ENCODE measurements at places on chromosomes 5 and 9.

DNA sequence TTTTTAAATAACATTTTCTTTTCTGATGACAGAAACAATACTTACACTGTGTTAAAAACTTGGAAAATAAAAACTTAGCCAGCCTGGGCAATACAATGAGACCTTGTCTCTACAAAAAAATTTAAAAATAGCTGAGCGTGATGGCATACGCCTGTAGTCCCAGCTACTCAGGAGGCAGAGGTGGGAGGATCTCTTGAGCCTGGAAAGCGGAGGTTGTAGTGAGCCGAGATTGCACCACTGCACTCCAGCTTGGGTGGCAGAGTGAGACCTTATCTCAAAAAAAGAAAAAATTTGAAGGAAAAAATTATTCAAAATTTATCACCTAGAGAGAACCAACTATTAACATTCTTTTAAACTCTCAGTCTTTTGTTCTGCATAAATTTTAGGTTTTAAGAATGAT is 4.9 kb upstream of the CMYA5 start:
- no peak for DNase-seq

DNA sequence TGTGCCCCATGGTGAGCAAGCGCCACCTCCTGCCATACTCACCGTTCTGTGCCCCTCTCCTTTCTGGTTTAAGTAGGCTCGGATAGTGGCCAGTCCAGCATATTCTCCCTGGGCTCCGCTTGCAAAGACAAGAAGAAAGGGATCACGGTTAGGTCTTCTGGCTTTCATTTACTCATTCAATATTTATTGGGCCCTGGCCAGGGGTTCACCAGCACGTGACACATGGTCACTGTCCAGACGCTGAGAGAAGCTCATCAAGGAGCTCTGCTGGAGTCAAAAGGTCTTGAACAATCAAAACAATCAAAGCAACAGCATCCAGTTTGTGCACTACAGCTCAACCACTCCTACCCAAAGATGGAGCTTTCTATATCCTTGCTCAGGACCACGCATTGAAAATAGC is 80.2 kb downstream of the GLDC start:
- no peak for DNase-seq

DNA sequence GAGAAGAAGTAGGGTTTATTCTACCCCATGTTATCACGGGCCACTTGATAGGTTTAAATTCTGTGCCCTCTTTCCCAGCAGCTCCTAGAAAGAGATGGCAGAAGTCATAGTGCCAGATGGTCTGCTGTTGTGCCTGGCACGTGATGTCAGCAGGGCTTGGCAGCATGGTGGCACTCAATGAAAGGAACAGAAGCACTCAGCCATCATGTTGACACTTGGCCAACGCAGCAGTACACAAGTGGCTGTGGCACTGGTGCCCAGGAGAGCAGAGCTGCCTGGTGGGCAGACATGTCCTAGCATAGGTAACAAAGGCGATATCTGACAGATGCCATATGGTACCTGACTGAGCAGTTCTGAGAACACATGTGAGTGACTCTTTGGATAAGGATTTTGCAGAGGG is 796.4 kb upstream of the ACO1 start:
- DNase-seq: no peak

DNA sequence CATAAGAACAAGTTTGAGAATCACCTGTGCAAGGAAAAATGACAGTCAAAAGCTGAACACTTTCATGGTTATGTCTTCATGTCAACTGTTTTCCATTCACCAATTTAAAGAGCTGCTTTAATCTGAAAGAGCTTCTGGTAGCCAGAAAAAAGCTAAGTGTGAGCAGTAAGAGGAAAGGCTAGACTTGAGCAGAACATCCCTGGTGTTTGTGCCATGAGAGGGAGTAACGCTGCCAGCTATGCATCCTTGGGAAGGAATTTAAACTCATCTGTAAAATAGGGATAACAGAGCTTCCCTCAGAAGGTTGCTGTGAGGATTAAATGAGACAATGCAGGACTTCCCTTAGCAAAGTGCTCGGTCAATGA is 193.7 kb downstream of the MAPKAP1 start:
- no peak for DNase-seq

- no peak for DNase-seq
These were observed 478.0 kb downstream of the BRINP1 start for GRCh38 chr9:118891213-118891612.

DNA sequence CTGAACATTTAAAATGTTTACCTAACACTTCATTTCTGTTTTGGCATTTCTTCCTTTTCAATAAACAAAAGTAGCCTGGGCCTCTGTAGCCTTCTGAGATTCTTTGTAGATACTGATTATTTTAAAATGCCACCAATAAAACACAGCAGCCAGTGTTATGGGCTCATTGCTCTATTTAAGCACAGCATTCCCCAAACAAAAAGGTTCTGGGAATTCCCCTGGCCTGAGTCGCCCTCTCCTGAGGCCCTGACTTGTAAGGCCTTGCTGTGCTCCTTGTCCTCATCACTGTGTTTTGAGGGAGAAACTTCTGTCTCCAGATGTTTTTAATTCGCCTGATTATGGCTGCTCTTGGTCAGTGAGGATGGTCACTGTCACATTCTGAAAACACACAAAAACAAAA is 33.0 kb upstream of the CTXN3 start:
- DNase-seq: no peak

GRCh38 chr9:86925686-86926085 is 21.6 kb downstream of the GAS1 start:
- no peak for DNase-seq

GRCh38 chr5:51986733-51987132 is 603.5 kb downstream of the ISL1 start:
- no peak for DNase-seq

DNA sequence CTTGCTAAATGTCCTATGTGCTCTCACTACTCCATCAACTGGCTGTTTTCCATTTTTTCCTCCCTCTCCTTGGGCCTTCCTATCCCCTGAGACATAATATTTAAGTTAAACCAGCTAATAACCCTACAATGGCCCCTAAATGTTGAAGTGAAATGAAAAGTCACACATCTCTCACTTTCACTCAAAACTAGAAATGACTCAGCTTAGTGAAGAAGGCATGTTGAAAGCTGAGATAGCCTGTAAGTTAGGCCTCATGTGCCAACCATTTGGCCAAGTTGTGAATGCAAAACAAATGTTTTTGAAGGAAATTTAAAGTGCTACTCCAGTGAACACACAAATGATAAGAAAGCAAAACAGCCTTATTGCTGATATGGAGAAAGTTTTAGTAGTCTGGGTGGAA is 48.8 kb upstream of the CDH10 start:
- no peak for DNase-seq

DNA sequence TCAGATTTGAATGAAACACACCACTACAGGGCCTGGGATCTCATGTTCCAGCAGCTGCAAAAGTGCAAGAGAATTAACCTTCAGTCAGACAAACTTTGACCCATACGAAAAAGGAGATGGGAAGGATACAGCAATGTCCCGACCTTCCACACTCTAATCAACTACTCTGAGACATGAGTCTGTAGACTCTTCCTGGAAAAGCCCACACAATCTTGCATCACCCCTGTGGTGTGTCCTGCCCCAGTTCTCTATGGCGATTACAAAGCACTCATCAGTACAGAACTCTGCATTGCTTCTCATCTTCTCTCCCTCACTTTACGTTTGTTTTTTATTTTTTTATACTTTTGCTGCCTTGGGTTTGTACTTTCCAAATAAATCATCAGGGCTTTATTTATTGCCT is 241.0 kb upstream of the KIF2A start:
- peak; percentile 82 for DNase-seq

- DNase-seq: no peak
These were observed 3.8 kb upstream of the TJP2 start for GRCh38 chr9:69170231-69170630.

- no peak for DNase-seq
These were observed 141.7 kb downstream of the MYO10 start for GRCh38 chr5:16794269-16794913.

DNA sequence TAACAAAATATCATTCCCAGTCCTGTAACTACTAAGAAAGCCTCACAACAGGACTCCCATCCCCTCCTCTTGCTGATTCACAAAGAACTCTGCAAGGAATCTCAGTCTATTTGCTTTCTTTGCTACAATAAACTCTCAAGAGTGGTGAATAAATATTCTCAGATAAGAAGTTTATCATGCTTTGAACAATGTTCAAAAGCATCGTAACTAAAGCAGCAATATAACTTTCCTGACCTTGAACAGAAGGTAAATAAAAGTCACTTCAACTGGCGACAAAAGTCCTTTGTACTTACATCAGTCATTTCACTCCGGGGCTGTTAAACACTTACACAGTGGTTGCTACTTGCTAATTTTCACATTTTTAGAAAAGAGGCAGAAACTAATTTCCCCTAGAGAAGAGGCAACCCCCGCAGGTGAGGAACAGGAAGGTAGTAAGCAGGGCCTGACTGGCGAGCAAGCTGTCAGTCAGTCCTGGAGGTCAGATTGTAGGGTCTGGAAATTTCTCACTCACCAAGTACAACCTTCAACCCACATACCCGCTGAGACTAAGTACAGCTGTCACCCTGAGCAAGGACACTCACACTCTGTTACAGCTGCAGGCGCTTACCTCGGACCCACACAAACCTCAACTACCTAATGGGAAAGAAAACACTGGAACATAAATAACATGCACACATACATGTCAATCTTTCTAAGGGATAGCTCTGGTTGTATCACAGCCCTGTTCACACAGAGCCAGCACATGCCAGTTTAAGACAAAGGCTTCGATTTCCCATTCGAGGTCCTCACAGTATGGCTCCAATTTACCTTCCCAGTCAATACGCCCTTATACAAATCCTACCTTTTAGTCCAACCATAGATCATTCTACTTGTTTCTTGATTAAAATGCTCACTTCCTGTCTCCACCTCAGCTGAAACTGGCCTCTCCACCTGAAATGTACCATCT is 104.6 kb upstream of the RETREG1 start:
- DNase-seq: no peak

DNA sequence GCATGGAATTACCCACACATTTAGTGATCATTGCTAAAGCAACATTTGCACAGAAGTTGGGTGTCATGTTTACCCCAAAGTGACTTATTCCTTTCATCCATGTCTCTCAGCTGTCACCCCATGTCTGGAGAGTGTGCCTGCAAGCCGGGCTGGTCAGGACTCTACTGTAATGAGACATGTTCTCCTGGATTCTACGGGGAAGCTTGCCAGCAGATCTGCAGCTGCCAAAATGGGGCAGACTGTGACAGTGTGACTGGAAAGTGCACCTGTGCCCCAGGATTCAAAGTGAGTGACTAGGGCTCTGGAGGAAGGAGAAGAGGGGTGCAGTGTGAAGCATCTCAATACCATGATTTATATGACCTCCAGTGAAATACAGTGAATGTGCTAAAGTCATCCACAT is 99.9 kb upstream of the PRRC1 start:
- DNase-seq: no peak

GRCh38 chr9:136901516-136902258 is 15.4 kb downstream of the TRAF2 start:
- no peak for DNase-seq

GRCh38 chr5:72711351-72711750 is 105.1 kb upstream of the TNPO1 start:
- no peak for DNase-seq

DNA sequence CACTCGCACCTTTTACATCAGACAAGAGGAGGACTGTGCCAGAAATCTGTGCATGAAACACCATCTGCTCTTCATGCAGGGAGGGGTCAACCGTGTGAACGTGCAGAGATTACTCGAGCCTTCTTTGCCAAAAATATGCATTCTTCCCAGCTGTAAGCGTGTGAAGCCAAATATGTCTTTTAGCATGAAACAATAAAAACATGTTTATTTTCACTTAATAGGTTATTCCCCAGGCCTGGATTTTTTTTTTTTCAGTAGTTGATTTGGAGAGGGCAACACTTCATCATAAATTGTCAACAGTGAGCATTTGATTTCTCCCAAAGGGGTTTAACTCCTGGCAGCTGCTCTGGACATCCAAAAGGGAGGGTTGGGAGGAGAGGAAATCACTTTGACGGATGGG is 23.8 kb downstream of the PLAC8L1 start:
- no peak for DNase-seq

DNA sequence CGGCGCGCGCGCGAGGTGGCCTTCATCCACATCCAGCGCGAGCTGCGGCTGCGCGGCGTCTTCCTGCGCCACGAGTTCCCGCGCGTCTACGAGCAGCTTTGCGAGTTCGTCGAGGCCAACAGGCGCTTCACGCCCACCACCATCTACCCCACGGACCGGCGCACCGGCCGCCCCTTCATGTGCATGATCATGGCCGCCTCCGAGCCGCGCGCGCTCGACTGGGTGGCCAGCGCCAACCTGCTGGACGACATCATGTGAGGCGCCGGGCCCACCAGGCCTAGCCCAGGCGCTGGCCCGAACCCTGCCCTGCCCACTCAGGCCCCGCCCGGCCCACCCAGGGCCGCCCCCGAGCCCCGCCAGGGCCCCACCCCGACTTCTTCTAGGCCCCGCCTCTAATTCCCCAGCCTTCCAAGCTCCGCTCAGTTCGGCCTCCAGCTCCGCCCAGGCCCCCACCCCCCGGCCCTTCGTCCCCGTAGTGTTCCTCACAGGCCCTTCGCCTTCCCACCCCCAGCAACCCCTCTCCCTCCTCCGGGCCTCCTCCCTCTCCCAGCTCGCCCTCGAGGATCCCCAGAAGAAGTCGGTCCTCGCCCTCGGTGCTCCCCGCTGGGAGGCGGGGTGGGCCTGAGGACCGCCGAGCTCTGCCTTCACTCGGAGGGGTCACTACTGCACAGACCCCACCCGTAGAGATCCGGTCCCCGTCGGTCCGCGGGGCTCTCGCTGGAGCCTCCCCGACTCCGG is 2.0 kb upstream of the PHPT1 start:
- DNase-seq: peak; percentile 88

DNA sequence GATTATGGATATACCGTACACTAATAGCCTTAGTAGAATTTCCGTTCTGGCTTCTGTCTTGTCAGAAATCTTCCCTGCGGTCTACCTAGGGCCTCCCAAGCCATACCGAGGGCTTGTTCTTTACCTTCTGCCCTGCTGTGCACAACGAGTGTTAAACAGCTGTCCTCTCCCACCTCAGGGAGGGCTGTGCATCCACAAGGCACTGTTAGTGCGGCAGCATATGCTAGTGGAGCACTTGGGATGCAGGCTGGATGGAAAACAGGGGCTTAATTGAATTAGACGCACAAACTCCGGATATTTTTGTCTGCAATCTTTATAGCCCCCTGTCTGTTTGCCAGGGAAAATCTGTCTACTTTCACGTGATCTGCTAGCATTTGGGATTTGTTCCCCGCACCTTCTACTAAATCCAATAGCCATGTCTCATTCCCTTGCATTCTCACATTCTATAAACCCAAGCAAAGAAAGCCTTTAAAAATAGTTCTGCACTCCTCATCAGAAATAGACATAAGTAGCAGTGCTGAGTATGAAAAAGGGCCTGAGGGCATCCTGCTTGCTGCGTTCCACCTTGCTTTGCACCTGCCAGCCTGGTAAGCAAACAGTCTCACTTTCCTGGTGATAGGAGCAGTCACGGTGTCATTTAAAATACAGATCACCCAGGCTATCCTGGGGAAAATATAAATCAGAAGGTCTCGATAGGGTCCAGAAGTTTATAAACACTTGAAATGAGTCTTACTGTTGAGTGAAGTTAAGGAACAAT is 382.6 kb downstream of the RASEF start:
- no peak for DNase-seq
